ENCODE measurements at places on chromosomes 6 and 20.

- DNase-seq: peak; percentile 79
These were observed 116.1 kb upstream of the TRAF3IP2 start for GRCh38 chr6:111721753-111722154.

DNA sequence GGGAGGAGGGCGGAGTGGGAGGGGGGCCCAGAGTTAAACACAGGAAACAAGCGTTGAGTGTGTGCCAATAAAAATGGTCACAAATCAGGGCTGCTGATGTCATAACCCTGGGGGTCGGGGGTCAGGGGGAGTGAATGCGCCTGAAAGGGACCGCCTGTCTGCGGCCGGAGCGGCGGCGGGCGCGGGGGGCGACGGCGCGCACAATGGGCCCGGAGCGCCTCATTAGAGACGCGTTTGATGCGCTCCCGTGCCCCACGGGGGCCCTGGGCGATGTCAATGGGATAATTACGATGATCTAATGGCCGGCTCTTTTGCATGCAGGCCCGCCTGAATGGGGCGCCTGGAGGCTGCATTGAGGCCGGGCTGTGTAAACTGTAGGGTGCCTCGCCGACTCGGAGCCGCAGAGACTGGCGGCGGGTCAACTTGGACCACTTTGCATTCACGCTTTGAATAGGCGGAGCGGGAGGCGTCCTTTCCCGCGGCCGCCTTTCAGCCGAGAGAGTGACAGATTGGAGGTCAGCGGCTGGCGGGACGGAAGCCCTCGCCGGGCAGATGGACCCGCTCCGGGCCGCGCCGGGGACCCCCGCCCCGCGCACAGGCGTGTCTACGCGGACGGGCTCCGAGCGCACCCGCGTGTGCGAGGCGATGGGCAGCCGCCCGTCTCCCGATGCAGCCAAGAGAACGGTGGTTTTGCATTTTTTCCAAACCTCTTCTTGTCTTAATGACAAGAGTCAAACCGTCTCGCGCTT is 296.1 kb downstream of the TFAP2C start:
- DNase-seq: no peak

GRCh38 chr6:33329058-33329457 is 11.5 kb upstream of the ZBTB22 start:
- DNase-seq: no peak

DNA sequence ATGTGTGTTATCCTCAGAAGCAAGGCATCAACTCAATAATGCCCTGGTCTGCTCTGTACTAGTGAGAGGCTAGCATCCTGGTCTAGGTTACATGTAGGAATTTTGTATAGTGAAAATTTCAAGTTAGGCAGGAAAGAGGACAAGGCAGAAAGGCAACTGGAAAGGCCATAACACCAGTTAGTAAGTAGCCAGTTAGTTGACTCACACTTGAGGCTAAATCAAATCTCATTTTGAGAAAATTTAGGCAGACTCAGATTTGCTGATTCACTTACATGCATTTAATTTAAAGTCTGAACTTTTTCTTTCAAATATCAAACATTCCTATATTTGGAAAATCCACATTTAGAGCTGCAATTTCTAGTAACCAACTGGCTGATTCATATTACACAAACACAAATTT is 184.5 kb upstream of the TCF21 start:
- no peak for DNase-seq

- no peak for DNase-seq
These were observed 35.0 kb upstream of the MLIP start for GRCh38 chr6:54076159-54076789.

Measured in cardiac fibroblast (primary cell).